CD4-positive, alpha-beta T cell (primary cell): ENCODE measurements at places on chromosomes 1 and 21. TPM values are rescaled to one million over a fixed set of nuclear protein-coding genes. Genes with fewer than 3 reads are reported as not detected.

DNA sequence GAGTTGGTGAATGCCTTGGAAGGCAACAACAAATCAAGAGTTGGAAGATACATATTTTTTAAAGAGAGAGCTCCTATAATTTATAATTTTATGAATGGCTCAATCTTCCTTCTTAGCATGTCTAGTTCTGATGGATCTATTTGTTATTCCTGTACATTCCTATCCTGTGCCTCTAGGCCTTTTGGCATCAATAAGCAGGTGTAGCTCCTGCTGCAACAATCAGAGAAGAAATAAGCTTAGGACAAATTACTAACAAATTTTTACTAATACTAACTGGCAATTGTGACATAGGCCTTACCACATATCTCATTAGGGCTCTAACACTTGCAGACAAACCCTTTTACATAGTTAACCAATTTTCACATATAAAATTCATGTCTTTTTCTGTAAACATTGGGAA, 682.0 kb downstream of the LTN1 start:
- DNase-seq, result no peak

The SLC2A1 gene
- total RNA-seq, result 80.9 TPM

DNA sequence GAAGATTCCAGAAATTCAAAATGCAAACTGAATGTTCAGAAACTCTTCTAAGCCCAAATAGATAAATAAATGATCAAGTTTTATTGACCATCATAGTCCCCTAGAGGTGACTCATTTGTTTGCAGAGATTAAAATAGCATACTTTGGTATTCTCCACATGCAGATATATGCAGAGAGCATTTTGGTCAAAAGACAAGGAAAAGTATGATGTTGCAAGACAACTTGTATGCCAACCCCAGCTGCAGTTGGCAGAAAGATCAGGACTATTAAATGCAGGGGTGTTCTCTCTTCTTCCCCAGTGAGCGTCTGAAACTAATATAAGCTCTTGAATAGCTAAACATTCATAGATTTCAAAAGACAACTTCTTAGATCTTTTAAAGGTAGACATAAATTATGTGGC, 404.9 kb downstream of the LTN1 start:
- DNase-seq, result no peak

The LINGO4 gene
- total RNA-seq, result 0.16 TPM

DNA sequence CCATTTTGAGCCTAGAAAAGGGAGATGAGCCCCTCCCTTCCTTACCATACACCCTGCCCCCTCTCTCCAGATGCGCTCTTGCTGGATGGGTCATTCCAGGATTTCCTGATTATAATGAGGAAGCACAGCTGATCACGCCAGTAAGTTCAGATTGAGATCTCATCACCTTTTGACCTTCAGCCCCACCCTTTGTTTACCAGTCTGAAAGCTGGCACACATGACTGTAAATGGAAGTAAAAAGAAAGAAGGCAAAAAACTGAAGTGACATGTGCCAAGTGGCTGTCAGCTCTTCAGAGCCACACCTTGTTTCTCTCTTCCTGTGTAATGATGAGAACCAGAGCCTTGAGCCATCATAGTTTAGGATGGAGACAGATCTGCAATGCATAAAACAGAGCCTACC, 27.9 kb downstream of the S1PR1 start:
- DNase-seq, result no peak

DNA sequence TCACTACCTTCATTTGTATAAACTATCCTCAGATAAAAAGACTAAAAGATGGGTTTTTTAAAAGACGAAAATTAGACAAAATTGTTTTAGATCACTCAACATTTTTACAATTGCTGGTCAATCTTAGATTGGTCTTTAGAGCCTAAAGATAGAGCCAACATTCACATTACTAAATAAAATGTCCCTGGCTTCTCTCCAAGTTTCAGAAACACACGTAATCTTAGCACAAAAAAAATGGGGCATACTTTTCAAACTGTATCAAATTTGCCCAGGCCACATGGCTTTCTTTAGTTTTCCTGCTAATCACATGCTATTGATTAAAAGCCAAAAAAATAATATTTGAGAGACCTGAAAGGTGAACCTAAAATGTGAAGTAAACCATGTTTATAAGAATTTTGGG, 288.1 kb downstream of the DPYD start:
- no peak for DNase-seq

The GSTM1 gene
- total RNA-seq, result 31.9 TPM

DNA sequence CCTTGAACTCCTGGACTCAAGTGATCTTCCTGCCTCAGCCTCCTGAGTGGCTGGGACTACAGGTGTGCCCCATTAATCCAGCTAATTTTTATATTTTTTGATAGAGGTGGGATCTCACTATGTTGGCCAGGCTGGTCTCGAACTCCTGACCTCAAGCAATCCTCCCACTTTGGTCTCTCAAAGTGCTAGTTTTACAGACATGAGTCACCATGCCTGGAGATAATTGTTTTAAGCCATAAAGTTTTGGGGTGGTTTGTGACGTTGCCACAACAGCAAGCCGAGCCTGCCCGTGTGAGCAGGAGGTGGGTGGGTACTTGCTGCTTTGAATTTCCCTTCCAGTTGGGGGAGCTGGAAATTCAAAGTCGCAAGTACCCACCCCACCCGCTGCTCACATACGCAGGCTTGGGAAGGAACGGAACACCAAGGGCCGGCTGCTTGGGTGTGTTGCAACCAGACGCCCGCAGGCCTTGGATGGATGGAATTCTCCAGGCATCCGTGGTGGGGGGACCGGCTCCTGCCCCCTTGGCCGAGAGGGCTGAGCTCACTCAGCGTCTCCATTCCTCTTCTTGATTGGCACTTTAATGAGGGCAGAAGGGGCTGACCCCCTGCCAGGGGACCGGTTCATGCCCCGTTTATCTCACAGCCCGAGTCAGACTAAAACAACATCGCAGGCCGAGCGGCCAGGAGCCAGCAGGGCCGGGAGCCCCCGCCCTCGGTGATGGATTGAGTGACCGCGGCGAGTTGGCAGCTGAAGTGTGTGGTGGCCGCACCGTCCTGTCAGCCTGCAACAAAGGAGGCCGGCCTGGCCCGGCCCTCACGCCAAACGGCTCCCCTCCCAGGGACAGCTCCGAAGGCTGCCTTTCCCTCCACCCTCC, 78.1 kb downstream of the DHRS3 start:
- no peak for DNase-seq

- DNase-seq, result no peak
These were observed 16.8 kb downstream of the CNST start for GRCh38 chr1:246583056-246583440.

GRCh38 chr1:39195166-39196111, 9.1 kb upstream of the MACF1 start:
- DNase-seq, result peak; percentile 44

- no peak for DNase-seq
These were observed 844 bp upstream of the MEAF6 start for GRCh38 chr1:37515185-37516034.

The S100B gene
- total RNA-seq, result 0.47 TPM

DNA sequence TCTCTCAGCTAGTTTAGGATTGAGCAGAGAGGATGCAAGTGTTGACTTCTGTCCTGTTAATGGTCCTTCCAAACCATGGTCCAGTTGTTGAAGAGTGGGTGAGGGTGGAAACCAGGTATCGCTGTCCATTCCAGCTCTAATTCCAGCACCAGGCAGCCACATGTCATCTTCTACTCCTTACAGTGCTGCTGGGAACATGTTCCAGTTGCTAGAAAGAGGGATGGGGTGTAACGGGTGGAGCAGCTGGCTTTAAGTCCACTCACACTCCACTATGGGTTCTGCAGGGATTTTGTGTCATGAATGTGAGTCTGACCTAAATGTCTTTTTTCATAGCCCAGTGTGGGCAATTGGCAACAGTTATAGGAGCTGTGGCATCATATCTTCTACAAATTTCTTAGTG, 25.2 kb downstream of the NOS1AP start:
- no peak for DNase-seq

DNA sequence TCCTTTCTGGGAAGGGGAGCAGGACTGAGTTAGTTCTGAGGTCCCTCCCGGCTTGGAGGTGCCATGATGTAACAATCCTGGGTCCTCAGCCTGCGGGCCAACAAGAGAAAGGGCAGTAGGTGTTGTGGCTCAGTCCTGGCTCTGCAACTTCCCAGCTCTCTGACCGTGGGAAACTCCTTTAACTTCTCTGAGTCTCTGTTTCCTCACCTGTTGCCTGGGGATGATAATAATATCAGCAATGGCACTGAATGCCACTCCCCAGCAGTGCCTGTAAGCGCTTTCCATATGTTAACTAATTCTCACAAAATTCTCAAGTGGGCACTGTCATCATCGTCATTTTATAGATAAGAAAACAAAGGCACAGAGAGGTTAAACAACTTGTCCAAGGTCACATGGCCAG, 2.3 kb downstream of the PADI3 start:
- no peak for DNase-seq

DNA sequence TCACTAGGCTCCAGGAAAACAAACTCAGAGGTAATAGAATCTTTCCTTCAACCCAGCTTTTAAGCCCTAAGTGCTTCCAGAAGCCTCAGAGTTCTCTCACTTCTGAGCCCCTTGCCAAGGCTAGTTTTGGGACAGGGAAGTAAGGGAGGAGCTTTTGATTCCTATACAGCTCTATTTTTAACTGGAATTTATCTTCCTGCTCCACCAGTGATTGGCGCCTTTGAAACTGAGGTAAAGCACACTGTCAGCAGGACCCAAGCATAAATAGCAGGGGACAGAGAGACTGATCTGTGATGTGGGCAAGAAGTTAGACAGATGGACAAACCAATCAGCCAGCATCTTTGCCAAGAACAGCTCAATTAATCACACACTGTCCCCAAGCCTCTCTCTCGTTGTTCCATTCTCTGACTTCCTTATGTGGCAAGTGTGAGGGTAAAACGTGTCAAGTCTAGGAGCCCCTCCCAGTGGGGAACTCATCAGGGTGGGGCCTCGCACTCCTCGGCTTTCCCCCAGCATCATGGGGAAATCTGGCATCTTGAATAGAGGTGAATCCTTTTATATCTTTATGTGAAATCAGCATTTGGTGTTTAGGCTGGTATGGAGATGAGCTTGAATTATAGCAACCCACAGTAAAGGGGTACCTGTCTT, 40.2 kb upstream of the MPZL1 start:
- no peak for DNase-seq
